ENCODE measurements at places on chromosomes 1 and 21. TPM values are rescaled to one million over a fixed set of nuclear protein-coding genes. Genes with fewer than 3 reads are reported as not detected.

SOAT1 gene
- total RNA-seq, result 26.7 TPM

CSF1 gene
- total RNA-seq, result 0.58 TPM

CYB561D1 gene
- total RNA-seq, result 8.4 TPM

WNT9A gene
- total RNA-seq, result 0.79 TPM

LCE2C gene
- total RNA-seq, result not detected

CYP4B1 gene
- not detected for total RNA-seq

- peak; percentile 79 for DNase-seq
- peaks cover 7% of the 10 kb centered on the region for H3K4me1 ChIP-seq
- peak overlapping the region; percentile 54 for H3K4me3 ChIP-seq
- H3K27ac ChIP-seq, result peak overlapping the region; percentile 60
Measured at GRCh38 chr1:119631433-119632102, 16.5 kb downstream of the ZNF697 start.

- H3K4me1 ChIP-seq, result peaks cover 16% of the 10 kb centered on the region
- H3K27me3 ChIP-seq, result no peaks in the 10 kb centered on the region
- no peak overlapping the region for H3K27ac ChIP-seq
Measured at GRCh38 chr1:51298322-51298705, 32.0 kb downstream of the TTC39A start.

DNA sequence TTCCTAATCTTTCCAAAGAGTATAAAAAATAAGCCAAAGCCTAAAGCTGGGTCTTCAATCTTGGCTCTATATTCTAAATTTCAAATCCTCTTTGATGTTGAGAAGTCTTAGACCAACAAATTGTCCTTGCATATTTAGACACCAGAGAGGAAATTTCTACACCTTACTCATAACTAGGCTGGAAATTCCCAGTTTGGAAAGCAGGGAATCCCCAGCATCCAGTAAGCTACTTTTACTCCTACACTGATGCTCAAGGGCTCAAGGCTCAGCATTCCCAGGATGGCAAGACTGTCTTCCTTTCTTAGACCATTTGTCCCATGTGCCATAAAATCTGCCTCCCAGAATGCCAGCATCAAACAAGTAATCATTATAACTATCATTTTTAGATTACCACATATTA, 28.3 kb downstream of the PRDX6 start:
- no peaks in the 10 kb centered on the region for H3K27me3 ChIP-seq
- 0 out of 2 replicates have a peak, but pooled peaks cover 4% of the 10 kb centered on the region for H3K4me1 ChIP-seq
- H3K27ac ChIP-seq, result no peak overlapping the region
- H3K36me3 ChIP-seq, result no peaks in the 10 kb centered on the region
- H3K4me3 ChIP-seq, result no peak overlapping the region

GRCh38 chr1:192810253-192810880, 1.5 kb downstream of the RGS2 start:
- no peaks in the 10 kb centered on the region for H3K36me3 ChIP-seq
- H3K4me3 ChIP-seq, result no peak overlapping the region
- no peak overlapping the region for H3K27ac ChIP-seq
- no peaks in the 10 kb centered on the region for H3K27me3 ChIP-seq
- no peak for DNase-seq

- no peak for DNase-seq
- H3K36me3 ChIP-seq, result no peaks in the 10 kb centered on the region
- no peak overlapping the region for H3K4me3 ChIP-seq
- H3K27me3 ChIP-seq, result no peaks in the 10 kb centered on the region
Measured at GRCh38 chr1:208409176-208409575, 165.0 kb upstream of the PLXNA2 start.

DNA sequence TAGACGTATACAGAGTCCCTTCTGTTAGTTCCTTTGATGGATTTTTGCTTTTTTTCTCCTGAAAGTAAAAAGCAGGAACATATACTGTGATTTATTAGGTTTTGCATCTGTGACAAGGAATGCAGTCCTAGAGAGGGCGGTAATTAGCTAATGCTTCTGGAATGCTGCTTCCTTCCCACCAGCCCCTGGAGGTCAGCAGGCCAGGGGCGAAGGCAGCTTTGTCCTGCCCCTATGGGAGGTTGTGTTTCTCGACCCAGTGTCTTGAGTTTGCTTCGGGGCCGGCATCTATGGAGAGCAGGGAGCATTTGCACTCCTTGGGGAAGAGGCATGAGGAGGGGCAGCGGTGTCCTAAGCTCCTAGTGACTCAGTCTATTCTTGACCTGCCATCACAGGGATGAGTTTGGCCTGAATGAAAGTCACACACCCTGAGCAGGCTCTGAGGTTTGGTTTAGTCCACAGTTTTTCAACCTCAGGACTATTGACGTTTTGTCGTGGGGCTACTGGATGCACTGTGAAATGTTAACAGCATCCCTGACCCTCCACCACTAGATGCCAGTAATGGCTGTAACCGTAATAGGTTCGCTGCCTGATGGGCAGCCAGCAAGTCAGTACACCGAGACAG, 85.0 kb upstream of the KCNJ15 start:
- peaks cover 18% of the 10 kb centered on the region for H3K4me1 ChIP-seq
- peak; percentile 56 for DNase-seq
- H3K27me3 ChIP-seq, result no peaks in the 10 kb centered on the region
- no peak overlapping the region for H3K4me3 ChIP-seq
- H3K36me3 ChIP-seq, result no peaks in the 10 kb centered on the region

GRCh38 chr1:84632673-84633434, 57.4 kb downstream of the SSX2IP start:
- H3K27ac ChIP-seq, result no peak overlapping the region
- H3K4me1 ChIP-seq, result peaks cover 18% of the 10 kb centered on the region
- DNase-seq, result peak; percentile 22
- no peaks in the 10 kb centered on the region for H3K27me3 ChIP-seq
- no peak overlapping the region for H3K4me3 ChIP-seq

DNA sequence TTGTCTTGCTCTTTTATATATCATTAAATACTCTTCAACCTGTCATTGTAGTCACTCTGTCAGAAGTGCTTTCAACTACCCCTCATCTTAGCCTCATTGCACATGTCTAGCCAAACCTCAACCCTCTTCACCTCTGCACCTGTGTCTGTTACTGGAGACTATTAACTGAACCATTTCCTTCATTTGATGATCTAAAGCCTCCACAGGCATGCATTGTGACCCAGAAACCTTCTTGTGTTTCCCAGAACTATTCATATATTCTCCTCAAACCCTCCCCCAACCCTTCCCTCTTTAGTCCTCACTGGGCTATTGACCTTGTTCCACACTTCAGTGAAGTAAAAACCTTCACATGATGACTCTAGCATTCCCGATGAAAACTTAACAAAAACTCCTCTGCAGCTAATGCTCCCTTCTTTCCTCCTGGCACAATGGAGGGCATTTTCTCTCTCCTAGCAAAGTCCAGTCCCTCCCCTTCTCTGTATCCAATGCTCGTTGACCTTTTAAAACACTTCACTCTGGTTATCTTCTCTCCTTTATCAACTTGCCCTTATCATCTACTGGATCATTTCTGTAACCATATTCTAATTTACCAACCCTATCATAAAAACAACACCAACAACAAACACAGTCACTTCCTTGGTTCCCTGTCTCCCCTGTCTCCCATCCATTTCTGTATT, 86.1 kb downstream of the BACH1 start:
- no peak overlapping the region for H3K4me3 ChIP-seq
- H3K4me1 ChIP-seq, result peaks cover 12% of the 10 kb centered on the region
- H3K27ac ChIP-seq, result no peak overlapping the region
- H3K27me3 ChIP-seq, result no peaks in the 10 kb centered on the region

GRCh38 chr1:79322511-79323027, 316.0 kb upstream of the ADGRL4 start:
- no peaks in the 10 kb centered on the region for H3K36me3 ChIP-seq
- no peaks in the 10 kb centered on the region for H3K27me3 ChIP-seq
- no peak overlapping the region for H3K4me3 ChIP-seq
- H3K4me1 ChIP-seq, result no peaks in the 10 kb centered on the region

GRCh38 chr1:233707153-233707879, 93.4 kb downstream of the KCNK1 start:
- H3K27ac ChIP-seq, result no peak overlapping the region
- no peak for DNase-seq
- no peaks in the 10 kb centered on the region for H3K27me3 ChIP-seq
- no peak overlapping the region for H3K4me3 ChIP-seq
- no peaks in the 10 kb centered on the region for H3K36me3 ChIP-seq

DNA sequence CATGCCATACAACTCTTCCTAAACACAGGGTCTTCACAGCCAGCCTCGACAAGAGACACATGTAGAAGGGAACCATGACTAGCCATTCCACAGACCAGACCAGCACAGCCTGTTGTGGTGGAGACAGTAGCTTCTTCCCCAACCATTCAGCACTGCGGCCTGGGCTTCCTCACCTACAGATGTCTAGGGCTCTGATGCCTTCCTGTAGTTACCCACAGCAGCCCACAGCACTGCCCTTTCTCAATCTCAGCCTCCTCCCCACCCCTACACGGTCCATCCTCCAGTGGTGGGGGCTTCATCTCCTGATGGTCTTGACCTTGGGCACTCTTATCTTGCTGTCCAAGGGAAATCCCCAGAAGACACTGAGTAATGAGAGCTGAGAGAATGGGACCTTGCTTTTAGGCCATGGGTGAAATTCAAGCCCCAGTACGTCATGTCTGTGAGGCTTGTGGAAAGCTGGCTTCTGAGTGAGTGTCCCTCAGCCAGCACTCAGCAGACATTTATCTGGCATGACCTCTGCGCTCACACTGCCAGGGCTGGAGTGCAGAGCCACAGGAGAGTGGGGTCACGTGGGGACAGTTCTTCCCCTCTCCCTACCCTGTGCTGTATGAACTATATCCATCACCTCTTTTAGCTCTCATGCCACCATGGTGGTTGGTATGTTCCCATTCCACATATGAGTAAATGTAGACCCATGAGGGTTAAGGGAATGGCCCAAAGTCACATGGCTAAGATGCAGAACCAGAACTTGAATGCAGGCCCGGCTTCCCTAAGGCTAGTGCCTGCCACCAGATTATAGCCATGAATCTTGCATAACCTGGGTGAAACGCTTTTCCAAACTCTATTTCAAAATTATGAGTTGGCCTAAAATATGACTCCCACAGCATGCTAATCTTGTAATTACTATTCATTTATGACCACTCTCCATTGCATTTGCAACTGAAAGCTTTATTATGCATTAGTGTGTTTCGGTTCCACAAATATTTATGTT, 104.7 kb downstream of the HIVEP3 start:
- H3K4me1 ChIP-seq, result no peaks in the 10 kb centered on the region
- H3K27ac ChIP-seq, result no peak overlapping the region
- no peaks in the 10 kb centered on the region for H3K27me3 ChIP-seq
- no peak overlapping the region for H3K4me3 ChIP-seq
- DNase-seq, result no peak

- H3K27me3 ChIP-seq, result no peaks in the 10 kb centered on the region
- H3K4me3 ChIP-seq, result no peak overlapping the region
- H3K36me3 ChIP-seq, result no peaks in the 10 kb centered on the region
Measured at GRCh38 chr21:17270229-17270628, 242.6 kb upstream of the CXADR start.

GRCh38 chr1:101540161-101540560, 303.3 kb downstream of the S1PR1 start:
- no peaks in the 10 kb centered on the region for H3K27me3 ChIP-seq
- H3K4me1 ChIP-seq, result no peaks in the 10 kb centered on the region
- no peak for DNase-seq
- H3K36me3 ChIP-seq, result no peaks in the 10 kb centered on the region

- no peaks in the 10 kb centered on the region for H3K27me3 ChIP-seq
- H3K4me1 ChIP-seq, result no peaks in the 10 kb centered on the region
- H3K27ac ChIP-seq, result no peak overlapping the region
- DNase-seq, result no peak
Measured at GRCh38 chr1:212651521-212651920, 43.0 kb downstream of the ATF3 start.

All from SJCRH30 (cell line).